Hindlimb muscle (tissue), 1 donor: ENCODE measurements at places on chromosomes 16 and 17. TPM values are rescaled to one million over a fixed set of nuclear protein-coding genes. Genes with fewer than 3 reads are reported as not detected.

DNA sequence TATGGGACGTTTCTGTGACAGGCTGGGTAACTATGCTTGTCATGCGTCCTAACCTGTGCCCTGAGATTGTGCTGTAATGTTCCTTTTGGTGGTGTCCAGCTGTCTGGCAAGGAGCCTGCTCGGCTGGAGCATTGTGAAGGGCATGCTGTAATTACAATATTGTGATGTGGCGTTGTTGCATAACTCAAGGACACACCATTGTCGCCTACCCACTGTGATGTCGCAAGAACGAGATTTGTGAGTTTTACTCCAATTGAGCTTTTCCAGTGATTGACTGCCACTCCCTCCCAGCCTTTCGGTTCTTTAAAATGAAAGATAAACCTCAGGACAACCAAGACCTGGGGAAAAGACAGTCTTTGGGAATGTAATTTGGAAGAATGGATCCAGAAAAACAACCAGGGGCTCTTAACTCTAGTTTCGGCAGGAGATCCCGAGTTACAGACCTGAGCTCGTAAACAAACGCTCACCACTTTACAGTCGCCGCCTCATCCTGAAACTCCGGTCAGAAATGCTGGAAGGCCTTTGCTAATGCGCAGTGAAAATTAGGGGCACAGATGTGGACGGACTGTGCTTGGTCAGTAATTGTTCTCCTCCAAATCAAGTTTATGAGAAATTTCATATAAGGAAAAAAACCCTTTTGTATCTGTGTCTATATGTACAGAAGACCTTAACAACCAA lies 1.3 kb downstream of the ZNF750 start:
- DNase-seq: no peak

- DNase-seq: no peak
Measured at GRCh38 chr17:333626-334396, 18.8 kb downstream of the RPH3AL start.

Gene MYH11
- polyA plus RNA-seq: 11.2 TPM

Gene PRM2
- polyA plus RNA-seq: not detected

Gene CDH1
- polyA plus RNA-seq: 3.7 TPM

DNA sequence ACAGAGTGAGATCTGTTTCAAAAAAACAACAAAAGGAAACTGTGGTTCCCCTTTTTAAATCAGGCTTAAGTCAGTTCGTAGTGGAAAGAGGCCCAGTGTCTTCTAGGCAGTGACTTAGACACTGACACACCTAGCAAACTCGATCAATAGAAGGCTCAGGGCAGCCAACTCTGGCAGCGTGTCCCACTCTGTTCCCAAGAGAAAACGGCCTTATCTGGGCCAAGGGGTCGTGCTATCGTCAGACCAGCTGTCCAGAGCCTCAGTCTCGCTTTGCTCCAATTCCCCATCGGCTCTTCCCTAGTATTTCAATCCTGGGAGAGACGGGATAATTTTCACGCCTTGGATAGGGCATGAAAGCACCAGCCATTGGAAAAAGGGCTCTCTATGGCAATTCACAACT lies 72.9 kb downstream of the SLC5A11 start:
- DNase-seq: no peak

DNA sequence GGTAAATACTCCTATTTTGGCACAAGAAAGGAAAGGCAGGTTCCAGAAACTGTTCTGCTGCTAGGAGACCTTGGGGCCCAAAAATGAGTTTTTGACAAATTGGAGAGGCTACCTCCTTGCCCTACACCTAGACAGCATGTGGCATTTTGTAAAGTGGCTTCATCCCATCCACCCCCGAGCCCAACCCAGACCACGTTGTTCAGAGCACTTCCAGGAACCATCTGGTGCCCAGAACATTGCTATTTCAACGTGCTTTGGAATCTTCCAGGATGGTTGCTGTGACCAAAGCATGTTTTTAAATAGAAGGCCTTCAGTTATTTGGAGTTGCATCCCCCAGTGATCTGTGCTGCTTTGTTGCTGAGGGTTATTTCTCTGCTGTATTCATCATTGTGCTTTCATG lies 116.3 kb upstream of the TOM1L1 start:
- no peak for DNase-seq

Gene MGAT5B
- polyA plus RNA-seq: 1.0 TPM

- DNase-seq: peak; percentile 67
Measured at GRCh38 chr17:81285179-81285878, 9.8 kb downstream of the SLC38A10 start.

DNA sequence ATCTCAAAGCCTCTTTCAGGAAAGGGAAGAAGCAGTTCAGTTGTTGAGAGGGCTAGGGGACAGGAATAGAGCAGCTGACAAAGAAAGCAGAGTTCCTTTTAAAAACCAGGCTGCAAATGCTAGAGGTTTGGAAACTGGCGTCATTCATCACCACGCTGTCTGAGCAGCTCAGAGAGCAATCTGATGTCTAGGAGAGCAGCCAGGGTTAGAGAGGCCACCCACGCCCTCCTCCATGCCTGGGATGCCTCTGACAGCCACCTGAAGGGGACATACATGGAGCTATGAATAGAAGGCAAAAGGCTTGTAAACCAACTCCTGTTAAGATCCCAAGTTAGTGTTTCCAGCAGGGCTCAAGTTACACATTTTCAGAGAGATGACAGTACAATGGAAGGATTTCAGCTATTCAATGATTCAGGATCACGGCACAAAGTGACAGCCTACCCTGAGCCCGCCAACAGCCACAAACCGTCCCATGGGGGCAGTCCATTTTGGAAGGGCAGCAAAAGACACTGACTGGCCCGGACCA lies 12.4 kb downstream of the RAB5C start:
- no peak for DNase-seq

- DNase-seq: peak; percentile 27
Measured at GRCh38 chr17:6455321-6455705, 11.1 kb downstream of the PIMREG start.

GRCh38 chr17:78965491-78965924 lies 14.2 kb downstream of the LGALS3BP start:
- no peak for DNase-seq

Gene HOXB7
- 3.0 TPM for polyA plus RNA-seq

- DNase-seq: no peak
Measured at GRCh38 chr16:20610892-20611349, 34.8 kb upstream of the ACSM2B start.

DNA sequence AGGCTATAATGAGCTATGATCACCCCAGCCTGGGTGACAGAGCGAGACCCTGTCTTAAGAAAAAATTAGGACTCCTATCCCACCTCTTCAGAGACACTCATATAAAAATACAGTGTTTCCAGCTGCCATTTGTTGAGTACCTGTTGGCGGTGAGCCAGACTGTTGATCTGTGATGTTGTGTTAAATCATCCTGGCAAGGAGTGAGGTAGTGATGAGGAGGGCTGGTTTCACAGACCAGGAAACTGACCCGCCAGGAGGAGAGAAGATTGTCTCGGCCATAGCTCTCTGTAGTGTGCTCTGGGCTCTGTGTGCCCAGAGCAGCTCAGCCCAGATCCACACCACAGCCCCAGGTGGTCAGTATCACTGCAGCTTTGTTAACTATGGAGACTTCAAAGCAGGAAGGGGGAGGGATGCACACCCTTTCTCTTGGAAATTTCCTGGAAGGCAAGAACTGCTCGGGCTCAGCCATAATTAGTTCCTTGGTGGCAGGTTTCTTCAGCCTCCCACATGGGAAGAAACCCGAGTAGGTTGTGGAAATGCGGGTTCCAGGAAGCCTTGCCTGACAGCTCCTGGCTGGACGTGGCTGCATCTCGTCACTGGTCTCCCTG lies 343.0 kb downstream of the SNX29 start:
- DNase-seq: no peak

- DNase-seq: no peak
Measured at GRCh38 chr17:80129006-80129565, 17.8 kb downstream of the EIF4A3 start.
